Astrocyte (in vitro differentiated cells and primary cell): ENCODE measurements at places on chromosomes 1 and 21. TPM values are rescaled to one million over a fixed set of nuclear protein-coding genes. Genes with fewer than 3 reads are reported as not detected.
A peak's percentile ranks its signal among the peaks of the same experiment; 100 is the strongest.

- DNase-seq: peak; percentile 56
These were observed 108.2 kb downstream of the CLEC20A start for GRCh38 chr1:178388418-178389145.

DNA sequence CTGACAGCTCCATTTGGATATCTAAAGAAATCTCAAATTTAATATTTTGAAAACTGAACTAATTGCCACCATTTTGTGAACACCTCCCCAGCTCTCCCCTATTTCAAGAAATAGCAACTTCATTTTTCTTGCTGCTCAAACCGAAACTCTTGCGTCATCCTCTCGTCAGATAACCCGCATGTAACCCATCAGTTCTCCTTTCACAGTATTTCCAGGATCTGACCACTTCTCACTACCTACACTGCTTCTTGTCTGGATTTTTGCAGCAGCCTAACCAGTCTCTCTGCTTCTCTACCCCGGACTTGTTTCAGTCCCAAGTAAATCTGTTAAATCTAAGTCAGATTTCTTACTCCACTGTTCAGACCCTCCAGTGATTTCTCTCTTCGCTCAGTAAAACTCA, 75.6 kb downstream of the MTR start:
- DNase-seq: no peak

DNA sequence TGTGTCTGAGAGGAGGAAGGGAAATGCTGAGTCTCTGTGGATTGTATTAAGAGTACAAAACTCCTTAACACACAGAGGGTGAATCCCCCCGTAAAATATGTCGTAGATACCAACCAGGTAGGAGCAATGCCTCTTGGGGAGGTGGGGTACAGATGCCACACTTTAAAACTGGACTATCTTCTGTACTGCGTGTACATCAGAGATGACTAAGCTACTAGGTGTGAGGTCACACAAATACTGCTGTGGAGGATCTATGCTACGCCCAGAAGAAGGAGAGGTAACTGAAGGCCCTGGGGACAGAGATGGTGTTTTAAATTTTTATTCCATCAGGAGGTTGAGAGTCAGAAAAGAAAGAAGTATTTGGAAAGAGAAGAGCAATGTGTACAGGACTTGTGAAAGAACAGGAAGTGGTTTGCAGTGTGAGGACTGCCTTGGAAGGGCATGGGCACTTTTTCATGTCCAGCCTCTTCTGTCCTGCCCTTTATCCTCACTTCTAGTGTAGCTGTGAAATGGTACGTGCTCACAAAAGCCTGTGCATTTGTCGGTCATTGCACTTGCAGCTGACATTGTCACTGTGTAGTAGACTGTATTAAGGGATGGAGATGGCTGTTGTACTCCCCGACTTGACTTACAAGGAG, 287.8 kb upstream of the CHRM3 start:
- DNase-seq: no peak

- DNase-seq: no peak
These were observed 467 bp upstream of the CC2D1B start for GRCh38 chr1:52366517-52366827.

- no peak for DNase-seq
These were observed 898 bp upstream of the PTGS2 start for GRCh38 chr1:186681121-186681520.

DNA sequence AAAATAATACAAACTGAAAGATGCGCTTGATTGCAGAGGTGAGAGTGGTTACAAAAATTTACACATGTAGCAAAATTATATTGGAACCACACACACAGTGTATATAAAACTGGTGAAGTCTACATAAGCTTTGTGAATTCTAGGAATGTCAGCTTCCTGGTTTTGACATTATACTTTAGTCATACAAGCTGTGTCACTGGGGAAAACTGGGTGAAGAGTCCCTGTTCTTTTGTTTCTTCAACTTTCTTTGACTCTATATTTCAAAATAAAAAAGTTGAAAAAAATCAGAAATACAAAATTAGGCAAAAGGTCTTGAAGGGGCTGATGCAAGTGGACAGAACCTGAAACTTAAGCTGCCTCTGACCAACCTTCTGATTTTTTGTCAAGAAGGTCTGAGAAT, 3.0 kb downstream of the C1QC start:
- no peak for DNase-seq

DNA sequence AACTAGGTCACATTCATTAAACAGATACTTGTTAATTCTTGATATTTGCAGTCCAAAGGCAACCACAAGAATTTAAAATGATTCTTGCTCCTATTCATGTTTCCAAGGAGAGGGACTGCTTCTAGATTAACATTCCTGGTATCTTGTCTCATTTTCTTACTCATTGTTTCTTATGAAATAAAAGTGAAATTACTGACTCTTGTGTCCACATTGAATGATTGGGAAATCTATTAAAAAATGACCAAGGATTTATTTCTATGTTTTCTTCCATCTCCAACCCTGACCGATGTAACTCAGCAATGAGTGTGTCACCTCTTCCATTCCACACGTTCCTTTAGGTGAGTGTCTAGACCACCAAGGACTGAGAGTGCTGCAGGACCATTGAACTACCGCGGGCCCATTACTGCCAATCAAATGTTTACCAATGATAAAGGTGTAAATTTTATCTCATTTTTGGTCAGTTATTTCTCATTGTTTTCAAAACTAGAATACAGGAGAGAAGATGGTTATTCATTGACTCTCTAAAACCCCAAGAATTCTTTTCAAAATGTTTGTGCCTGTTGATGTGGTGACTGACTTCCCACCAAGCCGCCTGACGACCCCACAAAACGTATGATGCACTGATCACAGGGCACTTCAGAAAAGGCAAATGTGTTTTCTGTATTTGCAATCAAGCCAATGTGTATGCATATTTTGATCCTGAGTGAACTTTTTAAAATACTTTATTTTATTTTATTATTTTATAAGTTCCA, 414.6 kb upstream of the PTBP2 start:
- peak; percentile 75 for DNase-seq

- DNase-seq: no peak
These were observed 85.9 kb downstream of the SELENOF start for GRCh38 chr1:86828024-86828423.

GRCh38 chr1:246092136-246092535, 414.9 kb downstream of the SMYD3 start:
- DNase-seq: no peak

The NR1I3 gene
- total RNA-seq: not detected in 2 replicates
